ENCODE measurements at places on chromosomes 11 and 22.

DNA sequence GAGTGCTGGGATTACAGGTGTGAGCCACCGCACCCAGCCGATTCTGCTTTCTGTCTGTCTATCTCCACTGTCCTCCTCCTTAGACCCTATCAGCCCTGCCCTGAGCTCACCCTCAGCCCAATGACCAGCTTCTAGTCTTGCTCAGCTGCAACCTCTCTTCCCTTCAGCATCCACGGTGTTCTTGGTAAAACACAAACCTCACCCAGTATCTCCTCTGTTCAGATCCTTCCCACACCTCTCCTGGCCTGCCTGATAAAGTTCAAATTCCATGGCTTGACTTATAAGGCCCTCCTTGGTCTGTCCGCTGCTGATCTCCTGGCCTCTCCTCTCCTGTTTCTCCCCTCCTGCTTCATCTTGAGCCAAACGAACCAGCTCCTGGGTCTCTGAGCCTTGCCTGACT lies 14.5 kb upstream of the NCF4 start:
- no peak for DNase-seq

DNA sequence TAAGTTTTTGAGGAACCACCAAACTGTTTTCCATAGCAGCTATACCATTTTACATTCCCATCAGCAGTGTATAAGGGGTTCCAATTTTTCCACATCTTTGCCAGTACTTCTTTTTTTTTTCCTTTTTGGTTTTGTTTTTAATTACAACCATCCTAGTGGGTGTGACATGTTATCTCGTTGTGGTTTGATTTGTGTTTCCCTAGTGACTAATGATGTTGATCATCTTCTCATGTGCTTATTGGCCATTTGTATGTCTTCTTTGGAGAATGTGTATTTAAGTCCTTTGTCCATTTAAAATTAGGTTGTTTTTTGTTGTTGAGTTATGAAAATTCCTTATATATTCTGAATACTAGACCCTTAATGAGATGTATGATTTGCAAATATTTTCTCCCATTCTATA lies 59.3 kb downstream of the STIM1 start:
- no peak for DNase-seq

DNA sequence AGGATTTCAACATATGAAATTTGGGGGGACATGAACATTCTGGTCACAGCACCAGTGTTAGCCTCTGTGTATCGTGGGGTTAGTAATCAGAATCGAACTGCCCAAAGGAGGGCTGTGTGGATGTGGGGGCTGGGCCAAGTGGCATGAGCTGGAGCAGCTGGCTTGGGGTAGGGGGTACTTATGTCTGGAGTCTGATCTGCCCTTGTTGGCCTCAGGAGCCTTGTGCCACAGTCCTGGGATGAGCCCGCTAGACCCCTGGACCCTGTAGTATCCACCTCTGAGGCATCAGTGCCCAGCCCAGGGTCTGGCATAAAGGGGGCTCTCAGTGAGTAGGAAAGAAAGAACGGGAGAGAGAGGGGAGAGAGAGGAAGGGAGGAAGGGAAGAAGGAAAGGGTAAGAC lies 67.3 kb downstream of the LRRC32 start:
- no peak for DNase-seq

DNA sequence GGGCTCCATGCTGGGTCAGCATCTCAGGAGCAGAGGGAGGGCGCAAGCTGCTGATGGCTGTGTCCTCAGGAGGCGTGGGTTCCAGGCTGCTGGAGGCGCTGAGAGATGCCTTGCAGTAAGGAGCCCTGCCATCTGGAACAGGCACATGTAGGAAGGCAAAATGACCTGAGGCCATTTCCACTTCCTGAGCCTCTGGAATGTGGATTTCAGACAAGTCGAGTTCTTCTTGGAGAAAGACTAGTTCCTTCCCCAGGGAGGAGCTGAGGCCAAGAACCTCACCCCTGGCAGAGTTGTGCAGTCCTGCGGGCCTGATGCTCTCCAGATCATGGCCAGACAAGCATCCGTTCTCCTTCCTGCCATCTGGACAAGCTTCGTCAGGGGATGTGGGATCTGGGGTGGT lies 19.3 kb downstream of the HPS4 start:
- no peak for DNase-seq

GRCh38 chr11:65606876-65607613 lies 7.0 kb downstream of the MAP3K11 start:
- DNase-seq: no peak

- DNase-seq: no peak
Observed at GRCh38 chr11:9688716-9689511, 25.0 kb downstream of the SWAP70 start.

Data from activated CD4-positive, CD25-positive, alpha-beta regulatory T cell treated with anti-CD3 and anti-CD28 coated beads, Interleukin-2, amount 50 U/mL, for 16 hours (primary cell).